CD4-positive, alpha-beta memory T cell (primary cell): ENCODE measurements at places on chromosomes 5 and 9. TPM values are rescaled to one million over a fixed set of nuclear protein-coding genes. Genes with fewer than 3 reads are reported as not detected.

- no peak overlapping the region for H3K27ac ChIP-seq
- DNase-seq, result no peak
- H3K4me1 ChIP-seq, result no peaks in the 10 kb centered on the region
- no peak overlapping the region for H3K4me3 ChIP-seq
Observed at GRCh38 chr5:74386571-74387334, 253.8 kb downstream of the ENC1 start.

DNA sequence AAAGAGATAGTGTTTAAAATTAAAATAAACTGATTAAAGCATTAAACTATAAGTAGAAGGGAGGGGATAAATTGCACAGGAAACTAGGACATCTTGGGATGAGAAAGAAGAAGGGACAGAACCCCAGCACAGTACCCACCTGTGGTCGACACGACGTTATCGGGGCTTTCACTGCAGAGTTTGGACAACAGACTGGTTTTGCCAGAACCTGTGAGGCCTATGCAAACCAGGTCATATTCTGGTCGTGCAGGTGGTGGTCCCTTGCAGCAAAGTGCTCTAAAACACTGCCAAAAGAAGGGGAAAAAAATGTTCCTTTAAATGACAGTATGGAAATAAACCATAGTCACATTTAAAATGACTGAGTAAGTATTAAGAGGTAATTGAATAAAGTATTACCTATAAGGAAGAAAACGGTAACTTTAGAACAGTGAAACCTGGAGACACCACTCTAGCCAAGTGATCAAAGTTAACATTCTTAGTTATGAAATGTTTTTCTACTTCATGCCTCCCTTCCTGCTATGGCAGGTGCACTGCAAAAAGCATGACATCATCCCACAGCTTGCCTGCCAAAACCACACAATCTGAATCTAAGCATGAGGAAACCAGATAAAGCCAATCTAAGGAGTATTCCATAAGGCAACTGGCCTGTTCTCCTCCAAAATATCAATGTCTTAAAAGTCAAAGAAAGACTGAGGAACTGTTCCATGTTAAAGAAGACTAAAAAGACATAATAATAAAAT, 138.6 kb downstream of the ARL15 start:
- H3K27ac ChIP-seq, result no peak overlapping the region
- no peak overlapping the region for H3K4me3 ChIP-seq
- H3K36me3 ChIP-seq, result no peaks in the 10 kb centered on the region
- DNase-seq, result no peak
- no peaks in the 10 kb centered on the region for H3K27me3 ChIP-seq

- no peak for DNase-seq
- no peaks in the 10 kb centered on the region for H3K36me3 ChIP-seq
- no peaks in the 10 kb centered on the region for H3K4me1 ChIP-seq
- H3K27ac ChIP-seq, result no peak overlapping the region
- no peaks in the 10 kb centered on the region for H3K27me3 ChIP-seq
Observed at GRCh38 chr5:151675611-151676313, 11.0 kb downstream of the SPARC start.

DNA sequence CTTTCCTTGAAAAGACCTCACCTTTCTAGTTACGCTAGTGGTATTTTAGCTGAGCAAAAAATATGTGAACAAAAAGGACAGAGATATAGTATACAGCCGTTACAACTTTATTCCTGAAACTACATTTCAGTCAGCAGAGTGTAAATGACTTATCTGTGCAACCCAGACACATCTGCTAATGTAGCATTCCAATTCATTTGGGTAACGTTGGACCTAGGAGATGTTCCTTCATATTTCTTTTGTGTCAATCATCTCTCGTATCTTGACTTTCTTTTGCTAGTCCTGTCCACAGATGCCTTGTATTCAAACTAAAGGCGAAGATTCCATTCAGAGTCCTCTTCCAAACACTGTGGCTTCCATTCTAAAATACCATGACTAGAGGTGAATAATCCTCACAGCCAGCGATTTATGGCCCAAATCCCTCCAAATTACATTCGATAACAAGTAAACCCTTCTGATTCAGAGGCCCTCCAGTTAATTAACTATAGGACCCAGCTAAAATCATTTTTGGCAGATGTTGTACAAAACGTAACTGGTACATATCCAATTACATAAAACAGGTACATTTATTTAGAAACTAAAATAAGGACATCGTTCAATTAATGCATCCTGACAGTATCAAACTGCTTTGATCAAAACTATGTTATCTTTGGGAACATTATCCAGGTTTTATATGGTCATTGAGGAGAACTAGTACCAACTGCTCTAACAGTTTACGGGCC, 155.7 kb downstream of the DROSHA start:
- no peak for DNase-seq
- H3K36me3 ChIP-seq, result no peaks in the 10 kb centered on the region
- no peaks in the 10 kb centered on the region for H3K4me1 ChIP-seq
- no peak overlapping the region for H3K27ac ChIP-seq
- H3K4me3 ChIP-seq, result no peak overlapping the region

GRCh38 chr5:37029436-37029835, 152.9 kb downstream of the NIPBL start:
- H3K4me1 ChIP-seq, result no peaks in the 10 kb centered on the region
- no peak overlapping the region for H3K4me3 ChIP-seq
- H3K27me3 ChIP-seq, result no peaks in the 10 kb centered on the region
- H3K36me3 ChIP-seq, result peaks cover 7% of the 10 kb centered on the region
- DNase-seq, result no peak

- no peak for DNase-seq
- no peaks in the 10 kb centered on the region for H3K27me3 ChIP-seq
- H3K27ac ChIP-seq, result no peak overlapping the region
Observed at GRCh38 chr5:154727361-154727760, 27.8 kb upstream of the LARP1 start.

- H3K27ac ChIP-seq, result no peak overlapping the region
- no peak overlapping the region for H3K4me3 ChIP-seq
- DNase-seq, result no peak
- no peaks in the 10 kb centered on the region for H3K36me3 ChIP-seq
- no peaks in the 10 kb centered on the region for H3K27me3 ChIP-seq
- H3K4me1 ChIP-seq, result peaks cover 2% of the 10 kb centered on the region
Observed at GRCh38 chr5:113617191-113617796, 103.8 kb downstream of the YTHDC2 start.

DNA sequence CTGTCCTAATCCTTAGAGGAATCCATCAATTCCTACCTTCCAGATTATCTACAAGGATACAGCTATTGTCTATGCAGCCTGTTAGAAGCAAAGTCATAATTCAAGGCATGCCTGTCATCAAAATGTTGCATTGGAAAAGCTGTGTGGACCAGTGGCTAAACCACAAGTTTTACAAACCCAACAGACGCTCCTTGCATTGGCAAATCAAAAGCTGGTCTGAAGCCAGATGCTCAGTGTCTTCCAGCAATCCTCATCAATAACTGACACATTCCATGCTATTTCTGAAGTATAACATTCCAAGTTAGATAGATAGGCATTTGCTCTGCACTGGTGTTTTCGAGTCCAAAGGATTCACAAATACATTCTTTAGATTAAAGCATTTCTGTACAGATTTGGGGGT, 213.6 kb downstream of the EBF1 start:
- H3K27me3 ChIP-seq, result no peaks in the 10 kb centered on the region
- no peaks in the 10 kb centered on the region for H3K4me1 ChIP-seq

DNA sequence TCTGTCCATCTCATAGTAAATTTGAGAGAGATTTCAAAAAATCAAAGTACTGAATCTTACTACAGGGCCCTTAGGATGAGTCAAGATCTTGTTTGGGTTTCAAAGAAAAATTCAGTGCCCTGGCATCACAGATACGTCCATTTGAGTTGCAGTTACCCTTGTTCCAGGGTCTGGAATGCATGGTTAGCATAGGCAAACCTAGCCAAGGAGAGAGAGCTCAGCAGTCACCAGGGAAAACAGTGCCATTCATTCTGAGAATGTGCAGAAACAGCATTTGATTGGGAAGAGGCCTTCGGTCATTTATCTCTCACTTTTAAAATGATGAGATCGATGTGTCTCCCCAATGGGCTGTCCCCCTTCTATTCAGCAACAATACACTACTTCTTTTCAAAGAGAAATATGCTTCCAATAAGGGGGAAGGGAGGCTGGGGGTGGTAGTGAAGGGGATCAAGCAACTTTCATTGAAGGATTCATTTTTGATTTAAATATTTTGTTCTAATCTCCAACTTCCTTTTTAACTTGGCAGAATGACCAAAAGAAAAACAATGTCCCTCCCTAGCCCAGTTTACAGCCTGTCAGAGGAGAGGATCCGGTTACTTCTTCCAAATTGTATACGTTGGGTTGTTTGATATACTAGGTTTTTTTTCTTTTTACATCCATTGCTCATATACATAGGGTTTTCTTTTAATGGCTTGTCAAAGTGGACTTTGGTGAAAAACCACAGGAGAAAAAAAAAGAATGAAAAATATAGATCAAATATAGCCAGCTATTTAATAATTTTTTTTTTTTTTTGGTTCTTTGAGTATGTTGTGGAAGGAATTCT, 491.1 kb downstream of the CCDC171 start:
- H3K27me3 ChIP-seq, result no peaks in the 10 kb centered on the region
- no peak overlapping the region for H3K27ac ChIP-seq
- no peak for DNase-seq
- no peaks in the 10 kb centered on the region for H3K4me1 ChIP-seq
- H3K36me3 ChIP-seq, result no peaks in the 10 kb centered on the region
- no peak overlapping the region for H3K4me3 ChIP-seq

DNA sequence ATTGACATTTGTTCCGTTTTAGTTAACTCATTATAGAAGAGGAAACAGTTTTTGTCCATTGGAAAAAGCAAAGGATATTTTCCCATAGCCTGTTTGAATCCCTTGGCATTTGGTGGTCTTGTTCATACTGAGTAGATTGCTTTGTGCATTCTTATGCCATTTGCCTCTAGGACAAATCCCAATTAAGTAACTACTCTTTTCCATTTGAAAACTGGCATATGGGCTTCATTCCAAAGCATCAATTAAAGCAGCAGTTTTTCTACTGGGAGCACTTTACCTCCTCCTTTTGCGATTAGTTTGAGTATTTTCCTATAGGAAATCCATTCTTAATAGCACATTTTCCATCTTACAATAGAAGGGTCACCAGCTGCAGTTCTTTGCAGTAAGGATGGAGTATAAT, 31.2 kb downstream of the GPR21 start:
- no peak overlapping the region for H3K27ac ChIP-seq
- no peaks in the 10 kb centered on the region for H3K4me1 ChIP-seq
- H3K4me3 ChIP-seq, result no peak overlapping the region

Gene DAPK1
- polyA plus RNA-seq, result not detected

Gene FGF10
- polyA plus RNA-seq, result not detected

Gene LCN15
- not detected for polyA plus RNA-seq

Gene ACOT12
- not detected for polyA plus RNA-seq

Gene UNC5A
- polyA plus RNA-seq, result not detected

Gene CYLC2
- not detected for polyA plus RNA-seq

Gene WNT8A
- polyA plus RNA-seq, result not detected
